ENCODE measurements at places on chromosomes 6 and 20.

DNA sequence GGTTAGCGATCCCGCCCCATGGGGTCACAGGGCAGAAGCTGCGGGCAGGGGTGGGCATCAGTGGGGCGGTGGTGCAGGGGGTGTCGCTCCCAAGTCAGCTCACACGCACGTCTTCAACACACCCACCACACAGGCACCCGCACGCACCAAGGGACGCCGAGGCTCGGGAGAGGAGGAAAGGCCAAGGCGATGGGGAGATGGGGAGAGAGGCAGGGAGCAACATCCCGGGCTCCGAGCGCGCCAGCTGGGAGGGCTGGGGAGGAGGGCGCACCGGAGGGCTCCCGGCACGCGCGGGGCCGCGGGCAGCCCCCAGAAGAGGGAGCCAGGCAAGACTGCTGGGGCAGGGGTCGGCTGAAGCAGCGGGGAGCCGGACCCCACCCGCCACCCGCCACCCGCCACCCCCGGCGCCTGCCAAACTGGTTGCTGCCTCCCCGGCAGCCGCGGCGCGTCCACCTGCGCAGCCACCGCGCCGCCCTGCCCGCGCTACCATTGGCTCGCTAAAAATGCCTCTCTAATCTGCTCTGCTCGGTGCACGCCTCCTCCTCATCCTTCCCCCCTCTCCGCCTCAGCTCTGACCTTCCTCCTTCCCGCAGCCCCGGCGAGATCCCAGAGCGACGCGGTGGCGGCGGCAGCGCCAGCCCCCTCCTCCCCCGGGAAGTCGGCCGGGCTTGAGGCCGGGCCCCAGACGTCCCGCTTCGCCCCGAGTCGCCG lies at the start of gene PACSIN1:
TSS of gene PACSIN1 (plus strand) at position 546 of the 711 bp plus-strand sequence. CDS start 60,230 bp downstream, outside the sequence.
- peak; percentile 44 for DNase-seq

- no peak for DNase-seq
These were observed 32.9 kb downstream of the TBPL1 start for GRCh38 chr6:133985970-133986369.

GRCh38 chr6:111803371-111803770 lies 69.9 kb downstream of the FYN start:
- peak; percentile 63 for DNase-seq

GRCh38 chr6:617456-618100 lies 39.3 kb downstream of the HUS1B start:
- no peak for DNase-seq

DNA sequence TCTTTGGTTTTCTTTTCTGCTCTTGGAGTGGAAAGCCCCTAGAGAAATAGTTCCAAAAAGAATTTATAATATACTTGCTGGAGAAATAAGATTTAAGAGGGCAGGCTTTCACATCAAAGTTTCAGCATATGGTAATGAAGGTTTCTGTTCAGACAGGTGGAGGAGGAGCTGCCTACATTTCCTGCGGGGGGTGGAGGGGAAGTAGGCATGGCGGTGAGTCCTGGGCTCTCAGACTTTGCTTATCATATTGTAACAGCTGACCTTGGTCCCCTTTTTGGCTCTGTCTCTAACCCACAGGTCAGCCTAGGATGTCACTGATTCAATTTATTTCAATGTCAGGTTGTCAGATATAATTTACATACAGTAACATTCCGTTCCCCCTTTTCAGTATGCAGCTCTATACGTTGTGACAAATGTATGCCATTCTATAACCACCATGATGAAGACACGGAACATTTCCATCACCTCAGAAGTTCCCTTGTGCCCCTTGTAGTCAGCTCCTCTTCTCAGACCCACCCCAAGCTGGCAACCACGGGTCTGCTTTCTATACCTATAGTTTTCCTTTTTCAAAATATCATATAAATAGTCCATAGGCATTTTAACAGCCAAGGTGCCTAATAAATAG lies 77.6 kb upstream of the GGTLC1 start:
- DNase-seq, result peak; percentile 29

DNA sequence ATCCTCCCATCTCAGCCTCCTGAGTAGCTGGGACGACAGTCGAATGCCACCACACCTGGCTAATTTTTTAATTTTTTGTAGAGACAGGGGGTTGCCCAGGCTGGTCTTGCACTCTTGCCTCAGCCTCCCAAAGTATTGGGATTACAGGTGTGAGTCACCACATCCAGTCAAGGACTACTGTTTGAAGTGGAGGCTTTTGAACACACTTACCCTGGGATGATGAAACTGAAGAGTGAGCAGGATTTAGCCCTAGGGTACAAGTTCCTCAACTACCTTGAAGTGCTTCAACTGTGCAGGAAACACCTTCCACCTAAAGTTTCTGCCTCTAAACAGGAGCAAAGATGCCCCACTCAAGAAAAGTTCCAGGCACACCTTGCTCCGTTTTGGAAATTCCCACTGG lies 15.7 kb upstream of the PARD6B start:
- no peak for DNase-seq

DNA sequence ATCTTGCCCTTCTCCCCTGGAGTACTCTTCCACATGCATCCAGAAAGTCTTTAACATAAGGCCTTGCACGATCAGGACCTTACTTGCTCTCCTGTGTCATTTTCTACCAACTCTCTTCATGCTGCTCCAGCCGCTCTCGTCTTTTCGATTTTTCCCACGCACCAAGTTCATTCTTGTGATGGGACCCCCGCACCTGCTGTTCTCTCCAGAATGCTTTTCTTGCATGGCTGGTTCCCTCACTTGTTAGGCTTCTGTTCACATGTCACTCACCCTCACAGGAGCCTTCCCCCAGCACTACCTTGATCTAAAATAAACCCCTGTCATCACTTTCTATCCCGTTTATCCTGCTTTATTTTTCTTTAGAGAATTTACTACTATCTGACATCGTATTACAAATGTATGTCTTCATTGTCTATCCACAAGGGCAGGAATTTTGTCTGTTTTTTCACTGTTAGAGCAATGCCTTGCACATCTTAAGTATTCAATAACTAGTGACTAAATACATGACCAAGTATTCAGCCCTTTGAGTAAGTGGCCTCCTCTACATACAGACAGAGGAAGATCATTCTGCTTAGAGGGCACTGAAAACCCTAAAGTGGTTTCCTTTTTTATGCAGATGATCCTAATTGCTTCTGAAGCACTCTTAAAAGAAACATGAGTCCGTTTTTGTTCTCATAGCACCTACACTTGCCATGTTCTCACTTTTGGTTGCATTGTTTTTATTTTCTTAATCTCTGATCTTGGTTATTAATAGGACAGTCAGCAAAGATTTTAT lies 166.9 kb downstream of the SLC16A10 start:
- no peak for DNase-seq

DNA sequence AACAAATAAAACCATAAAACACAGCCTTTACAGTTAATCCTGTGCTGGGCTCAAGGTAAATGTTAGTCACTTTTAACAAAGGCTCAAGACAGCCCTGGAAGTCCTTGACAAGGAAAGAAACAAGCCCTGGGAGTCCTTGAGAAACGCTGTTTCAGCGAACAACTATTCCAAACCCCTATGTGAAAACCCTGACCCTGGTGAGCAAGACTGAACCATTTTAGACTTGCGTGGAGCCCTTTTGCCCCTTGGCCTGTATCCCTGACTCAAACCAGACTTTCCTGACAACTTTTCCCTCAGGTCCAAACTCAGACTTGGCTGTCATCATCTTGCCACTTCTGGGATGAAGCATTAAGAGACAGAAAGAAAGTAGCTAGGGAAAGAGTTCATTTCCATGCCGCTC lies 180.4 kb downstream of the AIG1 start:
- DNase-seq, result no peak

DNA sequence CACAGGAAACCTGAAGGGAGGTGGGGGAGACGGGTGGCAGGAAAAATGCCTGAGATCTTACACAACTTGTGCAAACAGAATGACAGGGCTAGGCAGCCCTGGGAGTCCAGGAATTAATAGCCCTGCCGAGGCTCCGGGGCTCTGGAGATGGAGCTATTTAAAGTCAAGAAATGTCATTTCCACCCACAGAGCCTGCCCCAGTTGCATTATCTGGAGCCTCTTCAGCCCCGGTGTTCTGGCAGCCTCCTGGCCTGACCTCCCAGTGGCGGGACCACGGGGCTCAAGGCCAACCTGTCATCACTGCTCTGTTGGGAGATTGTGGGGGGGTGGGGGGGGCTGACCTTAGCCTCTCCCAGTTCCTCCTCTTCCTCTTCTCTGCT lies 28.5 kb upstream of the SCUBE3 start:
- no peak for DNase-seq

- peak; percentile 50 for DNase-seq
These were observed 21.0 kb downstream of the SRSF3 start for GRCh38 chr6:36615018-36615761.

GRCh38 chr6:6007366-6008088 lies 802 bp upstream of the NRN1 start:
- peak; percentile 59 for DNase-seq

DNA sequence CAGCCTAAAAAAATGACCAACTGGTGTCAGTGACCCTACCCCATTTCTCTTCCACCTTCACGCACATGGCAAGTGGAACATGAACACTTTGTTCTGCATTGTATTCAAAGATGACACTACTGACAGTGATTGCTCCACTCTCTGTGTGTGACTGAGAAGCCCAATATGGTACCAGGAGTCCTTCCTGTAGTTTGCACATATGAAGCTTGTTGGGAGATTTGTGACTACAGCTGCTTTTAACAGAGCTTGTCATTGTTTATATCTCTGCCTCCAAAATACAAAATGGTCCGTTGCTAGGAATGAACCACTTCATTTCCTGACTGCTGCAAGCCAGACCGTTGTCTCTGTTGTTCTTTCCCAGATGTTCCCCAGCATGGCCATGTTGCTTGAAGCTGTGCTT lies 140.3 kb upstream of the TCF21 start:
- DNase-seq, result no peak

- peak; percentile 20 for DNase-seq
These were observed 803 bp upstream of the ADGRG6 start for GRCh38 chr6:142300758-142301650.

- no peak for DNase-seq
These were observed 544.0 kb upstream of the HS3ST5 start for GRCh38 chr6:114886670-114887436.

- DNase-seq, result no peak
These were observed 43.3 kb downstream of the SLC13A3 start for GRCh38 chr20:46607849-46608497.

- peak; percentile 7 for DNase-seq
These were observed 12.8 kb upstream of the PLN start for GRCh38 chr6:118535176-118535844.

- no peak for DNase-seq
These were observed 189.3 kb downstream of the ERMARD start for GRCh38 chr6:169940481-169941271.

DNA sequence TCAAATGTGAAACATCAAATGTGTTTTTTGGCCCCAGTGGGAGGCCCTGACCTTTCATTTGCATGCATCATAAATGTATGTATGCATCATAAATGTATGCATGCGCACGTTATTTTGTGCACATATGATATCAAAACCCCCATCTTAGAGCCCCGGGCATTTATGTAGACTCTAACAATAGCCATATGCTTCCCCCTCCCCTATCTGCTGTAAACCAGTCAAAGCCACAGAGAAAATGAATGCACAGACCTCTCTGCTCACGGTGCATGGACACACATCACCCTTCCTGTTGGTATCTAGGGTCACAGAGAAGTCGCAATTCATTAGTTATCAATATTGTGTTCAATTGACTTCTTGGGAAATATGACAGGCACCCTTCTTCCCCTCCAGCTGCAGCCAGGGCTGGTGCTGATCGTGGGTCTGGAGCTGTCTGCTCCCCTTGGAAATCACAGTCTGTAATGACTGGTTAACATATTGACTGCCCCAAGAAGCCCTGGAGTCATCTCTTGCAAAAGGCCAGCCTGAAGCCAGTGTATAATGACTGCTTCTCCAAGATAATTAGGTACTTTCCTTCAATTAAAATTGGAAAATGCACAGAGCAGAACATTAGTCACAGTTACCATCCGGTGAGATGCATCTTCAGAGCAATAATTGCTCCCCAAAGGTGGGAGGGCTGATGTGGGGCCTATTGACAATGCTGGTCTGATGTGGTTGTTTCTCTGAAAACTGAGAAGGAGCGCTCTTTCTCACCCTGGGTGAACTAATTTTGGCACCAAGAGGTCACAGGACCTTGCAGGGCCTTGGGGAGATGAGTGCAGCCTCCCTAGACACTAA lies 532.2 kb downstream of the CDH26 start:
- no peak for DNase-seq

- no peak for DNase-seq
These were observed 1.1 kb downstream of the GJA10 start for GRCh38 chr6:89895276-89895874.

DNA sequence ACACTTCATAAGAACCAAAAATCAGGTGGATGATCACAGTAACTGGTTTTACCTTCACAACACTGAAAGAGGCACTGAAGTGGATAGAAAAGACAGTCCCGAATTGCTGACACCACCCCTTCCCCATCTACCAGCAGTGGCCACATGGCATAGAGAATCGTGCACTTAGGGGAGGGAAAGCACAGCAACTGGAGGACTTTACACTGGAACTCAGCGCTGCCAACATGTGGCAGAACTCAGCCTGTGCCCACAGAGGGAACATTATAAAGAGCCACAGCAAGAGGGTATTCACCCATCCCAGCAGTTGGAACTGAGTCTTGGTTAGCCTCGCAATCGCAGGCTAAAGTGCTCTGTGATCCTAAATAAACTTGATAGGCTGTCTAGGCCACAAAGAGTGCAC lies 6.5 kb upstream of the KIAA1586 start:
- DNase-seq, result no peak

- no peak for DNase-seq
These were observed 20.1 kb downstream of the HECA start for GRCh38 chr6:139154881-139155547.

GRCh38 chr6:135162678-135163439 lies 18.2 kb upstream of the MYB start:
- peak; percentile 64 for DNase-seq

DNA sequence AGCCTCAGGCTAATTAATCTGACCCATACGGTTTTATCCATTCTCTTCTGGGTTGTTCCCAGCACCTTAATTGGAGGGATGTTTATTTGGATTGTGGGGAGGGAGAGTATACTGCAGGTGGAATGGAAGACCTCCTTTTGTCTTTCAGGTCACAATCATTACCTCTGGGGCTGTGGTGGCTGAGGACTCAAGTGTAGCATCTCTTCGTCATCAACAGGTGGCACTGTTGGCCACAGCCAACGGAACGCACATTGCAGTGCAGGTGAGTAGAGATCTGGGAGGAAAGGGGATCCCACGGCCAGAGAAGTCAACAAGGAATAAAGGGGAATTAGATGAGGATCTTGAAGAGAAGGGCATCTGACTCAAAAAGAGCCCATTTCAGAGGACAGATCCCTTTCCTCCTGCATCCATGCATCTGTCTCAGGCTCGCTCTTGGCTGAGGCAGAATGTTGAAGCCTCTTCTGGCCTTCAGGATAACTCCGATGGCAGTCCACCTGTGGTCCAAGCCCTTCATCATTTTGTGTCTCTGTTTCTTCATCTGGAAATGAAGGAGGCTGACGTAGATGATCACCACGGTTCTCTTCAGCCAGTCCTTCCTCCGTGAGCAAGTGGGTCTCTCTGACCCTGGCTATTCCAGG lies 3.2 kb upstream of the DEF6 start:
- peak; percentile 59 for DNase-seq

- DNase-seq, result no peak
These were observed 132.3 kb upstream of the JARID2 start for GRCh38 chr6:15113587-15113986.

GRCh38 chr6:35611240-35611639 lies 77.5 kb downstream of the FKBP5 start:
- peak; percentile 40 for DNase-seq

GRCh38 chr20:38089500-38089899 lies 56.0 kb downstream of the RPRD1B start:
- DNase-seq, result no peak

Measured in stimulated activated CD4-positive, alpha-beta T cell treated with anti-CD3 and anti-CD28 coated beads, Interleukin-15, amount 100 ng/mL, for 24 hours (primary cell).